ENCODE measurements at places on chromosomes 11 and 22. TPM values are rescaled to one million over a fixed set of nuclear protein-coding genes. Genes with fewer than 3 reads are reported as not detected.

GRCh38 chr11:88398372-88398771 lies 60.8 kb upstream of the CTSC start:
- no peak for DNase-seq

DNA sequence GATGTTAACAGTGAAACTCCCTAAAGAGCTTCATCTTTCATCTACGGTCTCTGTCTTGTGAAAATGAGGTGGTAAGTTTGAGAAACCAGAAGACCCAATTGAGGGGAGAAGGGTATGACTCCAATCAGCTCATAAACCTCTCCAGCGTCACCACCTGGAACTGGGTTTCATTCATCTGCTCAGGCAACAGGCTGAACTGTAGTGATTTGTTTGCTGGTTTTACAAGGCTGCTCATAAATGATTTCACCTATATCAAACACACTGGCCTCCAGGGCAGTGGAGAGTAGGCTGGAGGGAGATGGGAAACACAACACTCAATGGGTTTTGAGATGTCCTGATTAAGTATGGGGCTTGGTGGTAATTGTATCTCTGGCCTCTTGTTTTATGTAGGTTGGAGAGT lies 79.0 kb downstream of the EFCAB6 start:
- no peak for DNase-seq

DNA sequence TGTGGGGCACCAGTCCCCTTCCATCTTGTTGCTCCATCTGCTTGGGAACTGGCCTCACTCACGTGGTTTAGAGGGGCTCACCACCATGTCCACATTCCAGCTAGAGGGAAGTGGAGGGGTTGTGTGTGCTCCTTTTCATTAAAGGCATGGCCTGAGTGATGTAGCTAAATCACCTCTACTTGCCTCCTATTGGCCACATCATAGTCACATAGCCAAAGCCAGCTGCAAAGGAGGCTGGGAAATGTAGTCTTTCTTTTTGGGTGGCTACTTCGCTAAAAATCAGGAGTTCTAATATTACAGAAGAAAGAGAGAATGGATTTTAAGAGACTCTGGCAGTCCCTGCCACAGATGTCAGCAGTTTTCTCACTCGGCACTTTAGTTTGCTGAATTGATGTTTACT lies 63.0 kb upstream of the ALX4 start:
- no peak for DNase-seq

GRCh38 chr11:132681971-132682370 lies 850.3 kb downstream of the OPCML start:
- no peak for DNase-seq

The MIAT gene
- total RNA-seq: 0.59 TPM

The MEI1 gene
- total RNA-seq: under 0.01 TPM

All from tibial nerve (tissue), 4 donors.